ENCODE measurements at places on chromosomes 7 and 10. TPM values are rescaled to one million over a fixed set of nuclear protein-coding genes. Genes with fewer than 3 reads are reported as not detected.

GRCh38 chr10:90884431-90884830, 12.7 kb downstream of the RPP30 start:
- no peak for DNase-seq

The MKI67 gene
- 3.7 TPM for total RNA-seq

GRCh38 chr10:7593063-7593462, 73.7 kb downstream of the ITIH5 start:
- no peak for DNase-seq

The OR2A14 gene
- total RNA-seq, result not detected

GRCh38 chr7:150755473-150756099, 18.4 kb downstream of the GIMAP5 start:
- DNase-seq, result peak; percentile 77

The TMEM270 gene
- not detected for total RNA-seq

- no peak for DNase-seq
Observed at GRCh38 chr7:92557249-92557648, 28.7 kb downstream of the RBM48 start.

- DNase-seq, result no peak
Observed at GRCh38 chr7:157548691-157549303, 212.0 kb downstream of the DNAJB6 start.

The GRM8 gene
- not detected for total RNA-seq

DNA sequence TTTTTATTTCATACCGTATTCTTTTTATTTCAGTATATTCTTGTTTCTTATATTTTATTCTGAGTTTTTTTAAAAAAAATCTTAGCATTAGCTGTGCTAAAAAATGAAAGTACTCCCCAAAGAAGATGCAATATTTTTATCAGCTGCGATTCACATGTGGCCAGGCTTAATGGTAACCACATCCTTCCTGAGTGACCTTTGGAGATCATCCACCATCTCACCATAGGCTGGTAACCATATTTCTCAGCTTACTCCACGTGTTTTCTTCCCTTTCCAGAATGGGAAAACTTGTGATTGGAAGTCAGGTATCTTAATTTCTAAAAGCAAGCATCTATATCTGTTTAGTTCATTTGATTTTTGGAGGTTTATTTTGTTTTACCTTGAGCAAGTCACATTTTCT, 18.8 kb upstream of the LIPM start:
- DNase-seq, result no peak

DNA sequence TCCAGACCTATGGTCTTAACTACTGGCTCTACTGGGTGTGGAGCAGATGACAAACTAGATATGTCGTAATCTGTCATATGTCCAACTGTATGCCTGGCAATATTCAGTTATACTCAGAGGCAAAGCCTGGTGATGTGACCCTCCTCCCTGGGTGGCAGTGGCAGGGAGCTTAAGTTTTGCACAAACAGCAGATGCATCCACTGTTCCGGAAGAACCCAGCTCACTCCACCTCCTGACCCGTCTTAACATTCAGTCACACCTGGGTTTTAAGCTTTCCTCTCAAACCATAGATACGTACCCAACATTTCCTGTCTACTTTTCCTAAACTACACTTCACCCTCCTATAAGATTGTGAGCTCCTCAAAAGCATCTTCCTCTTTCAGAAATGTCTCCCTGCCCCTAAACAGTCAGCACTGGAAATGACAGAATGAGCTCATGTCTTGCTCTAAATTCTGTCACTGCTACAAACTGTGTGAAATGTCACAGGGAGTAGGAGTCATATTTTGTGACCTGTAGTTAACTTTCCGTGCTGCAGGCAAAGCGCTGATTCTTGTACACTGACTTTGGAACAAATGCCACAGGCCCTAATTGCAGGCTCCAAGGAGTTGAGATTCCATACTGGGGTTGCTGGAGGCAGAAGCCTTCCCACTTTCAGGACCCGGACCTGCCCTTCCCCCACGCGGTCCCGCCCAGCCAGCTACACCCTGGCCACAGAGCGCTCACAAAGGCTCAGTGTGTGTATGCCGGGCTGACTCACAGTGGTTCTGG, 23.9 kb downstream of the SCD start:
- DNase-seq, result peak; percentile 36

DNA sequence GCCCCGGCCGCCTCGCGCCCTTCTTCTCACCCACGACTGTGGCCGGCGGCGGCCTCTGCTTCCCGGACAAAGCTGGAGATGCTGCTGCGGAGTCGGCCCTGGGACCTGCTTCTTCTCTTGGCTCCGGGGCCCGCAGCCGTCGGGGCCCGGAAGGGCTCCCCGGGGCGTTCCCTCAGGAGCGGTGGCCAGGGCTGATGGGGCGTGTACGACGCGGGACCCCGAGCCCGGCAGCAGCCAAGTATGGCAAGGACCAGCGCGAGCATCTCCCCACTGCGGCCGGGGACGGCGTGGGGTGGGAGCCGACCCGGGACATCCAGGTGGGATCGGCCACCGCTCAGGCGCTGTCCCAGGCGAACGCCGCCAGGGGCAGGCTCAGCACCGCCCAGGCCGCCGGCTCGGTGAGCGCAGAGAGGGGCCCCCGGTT, 27.6 kb upstream of the BMS1 start:
- no peak for DNase-seq

GRCh38 chr10:46995234-46995633, 84.0 kb downstream of the PTPN20 start:
- no peak for DNase-seq

GRCh38 chr10:45660876-45661411, 11.6 kb downstream of the ZFAND4 start:
- no peak for DNase-seq

DNA sequence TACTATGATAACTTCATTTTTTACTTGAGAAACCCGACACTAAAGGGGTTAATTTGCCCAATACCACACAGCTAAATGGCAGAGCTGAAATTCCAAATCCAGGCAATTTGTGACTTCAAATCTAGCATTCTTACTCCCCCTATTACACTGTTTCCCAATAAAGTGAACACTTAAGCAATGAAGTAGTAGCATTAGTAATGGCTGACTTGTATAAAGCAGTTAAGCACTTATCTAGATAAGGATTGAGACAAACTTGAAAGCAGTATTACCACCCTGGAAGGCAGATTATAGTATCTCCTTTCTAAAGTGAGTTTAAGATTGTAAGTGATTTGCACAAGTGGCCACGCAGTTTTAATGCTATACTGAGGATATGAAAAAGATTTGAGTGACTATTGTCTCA, 39.3 kb downstream of the WASL start:
- no peak for DNase-seq

DNA sequence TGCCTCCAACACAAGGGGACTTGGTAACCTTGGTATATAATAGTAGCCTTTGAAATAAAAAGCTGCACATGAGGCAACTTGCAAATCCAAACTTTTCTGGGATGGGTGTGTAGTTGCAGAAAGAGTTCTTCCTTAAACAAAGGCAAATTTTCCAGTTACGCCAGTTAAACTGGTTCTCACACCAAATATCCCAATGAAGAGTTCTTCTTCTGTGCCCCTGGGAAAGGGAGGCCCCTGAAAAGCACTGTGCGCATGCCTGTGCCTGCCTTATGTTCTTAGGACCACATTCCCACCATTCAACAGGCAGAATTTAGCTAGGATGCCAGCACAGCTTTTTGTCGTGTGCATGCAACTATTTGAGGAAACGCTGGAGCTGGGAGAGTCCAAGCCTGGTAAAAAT, 164.8 kb upstream of the SLC25A13 start:
- DNase-seq, result no peak

- DNase-seq, result no peak
Observed at GRCh38 chr7:92576296-92576695, 13.9 kb downstream of the FAM133B start.

The LRIT1 gene
- not detected for total RNA-seq

DNA sequence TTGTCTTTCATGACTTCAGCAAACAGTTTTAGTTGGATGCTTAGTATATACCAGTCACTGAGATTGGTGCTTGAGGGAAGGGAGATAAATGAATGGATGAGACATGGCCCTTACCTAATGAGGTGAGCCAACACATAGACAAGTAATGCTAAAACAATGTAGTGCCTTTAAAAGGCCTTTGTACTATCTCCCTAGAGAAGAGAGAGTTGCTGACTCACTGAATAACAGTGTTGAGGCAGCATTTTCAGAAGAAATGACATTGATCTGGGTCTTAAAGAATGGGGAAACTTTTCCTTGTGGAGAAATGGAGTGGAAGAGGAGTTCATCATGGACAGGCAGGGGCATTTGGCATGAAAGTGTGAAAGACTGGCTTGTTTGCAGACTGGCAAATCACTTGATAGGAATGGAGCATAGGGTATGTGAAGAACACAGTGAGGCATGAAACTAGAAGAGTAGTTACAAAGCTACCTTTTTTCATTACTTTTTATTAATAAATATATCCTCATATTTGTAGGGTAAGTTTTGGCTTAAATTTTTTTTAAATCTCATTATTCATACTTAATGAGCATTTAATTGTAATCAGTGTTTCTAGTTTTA, 91.2 kb downstream of the KAT6B start:
- DNase-seq, result no peak
